ENCODE measurements at places on chromosomes 1 and 21.

DNA sequence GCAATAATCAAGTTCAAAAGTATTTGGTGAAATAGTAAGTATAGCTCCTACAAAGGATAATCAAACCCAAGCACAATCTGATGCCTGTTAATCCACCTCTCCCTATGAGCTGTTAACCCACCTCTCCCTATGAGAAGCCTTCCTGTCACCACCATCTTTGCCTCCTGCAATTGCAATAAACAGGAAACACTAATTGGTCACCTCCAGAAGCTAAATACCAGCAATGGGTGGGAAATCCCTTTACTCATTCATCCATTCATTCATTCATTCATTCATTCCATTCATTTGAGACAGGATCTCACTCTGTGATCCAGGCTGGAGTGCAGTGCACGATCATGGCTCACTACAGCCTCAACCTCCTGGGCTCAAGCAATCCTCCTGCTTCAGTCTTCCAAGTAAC is 132.8 kb downstream of the RERE start:
- no peak for DNase-seq

DNA sequence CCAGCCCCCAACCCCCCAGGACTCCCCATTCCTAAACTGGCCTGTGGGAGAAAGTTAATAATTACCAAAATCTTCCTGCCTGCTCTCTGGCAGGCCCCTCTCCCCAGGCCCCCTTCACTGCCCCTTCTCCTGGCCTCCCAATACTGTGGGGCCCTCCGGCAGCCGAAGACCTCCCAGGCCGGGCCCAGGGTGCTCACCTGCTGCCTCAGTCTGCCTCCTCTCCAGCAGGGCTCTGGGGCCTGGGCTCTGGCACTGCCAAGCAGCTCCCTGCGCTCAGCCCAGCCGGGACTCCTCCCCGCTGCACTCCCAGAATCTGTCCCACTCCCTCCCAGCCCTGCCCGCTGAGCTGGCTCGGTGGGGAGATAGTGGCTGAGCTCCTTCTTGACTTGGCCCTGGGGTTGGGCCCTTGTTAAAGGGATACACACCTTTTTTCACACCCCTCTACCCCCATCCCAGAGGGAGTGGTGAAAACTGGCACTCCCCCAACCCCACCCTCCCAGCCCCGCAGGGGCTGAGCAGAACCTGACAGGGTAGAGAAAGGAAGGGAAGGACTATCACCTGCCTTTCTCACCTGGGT is at the start of gene S100A16:
Gene S100A16 (minus strand): TSS at position 383 of the 577 bp plus-strand sequence. CDS start 4,986 bp downstream, outside the sequence.
- DNase-seq, result no peak

GRCh38 chr21:42690586-42690985 is 37.2 kb downstream of the PDE9A start:
- DNase-seq, result no peak

DNA sequence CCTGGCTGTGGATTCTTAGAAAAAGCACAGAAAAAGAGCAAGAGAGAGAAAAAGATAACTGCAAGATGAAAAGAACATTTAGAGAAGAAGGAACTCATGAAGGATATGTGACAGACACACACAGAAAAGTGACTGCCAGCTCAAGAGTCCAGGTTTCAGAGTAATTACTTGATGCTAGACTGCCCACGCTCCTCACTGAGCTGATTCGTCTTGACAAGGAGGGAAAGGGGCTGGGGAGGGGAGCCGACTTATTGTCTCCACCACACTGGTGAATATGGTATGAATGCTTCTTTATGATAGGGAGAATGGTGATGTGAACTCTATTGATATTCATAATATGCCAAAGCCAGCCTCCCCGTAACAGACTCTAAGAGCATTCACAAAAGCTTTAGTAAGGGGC is 140.4 kb downstream of the BRINP2 start:
- DNase-seq, result no peak

DNA sequence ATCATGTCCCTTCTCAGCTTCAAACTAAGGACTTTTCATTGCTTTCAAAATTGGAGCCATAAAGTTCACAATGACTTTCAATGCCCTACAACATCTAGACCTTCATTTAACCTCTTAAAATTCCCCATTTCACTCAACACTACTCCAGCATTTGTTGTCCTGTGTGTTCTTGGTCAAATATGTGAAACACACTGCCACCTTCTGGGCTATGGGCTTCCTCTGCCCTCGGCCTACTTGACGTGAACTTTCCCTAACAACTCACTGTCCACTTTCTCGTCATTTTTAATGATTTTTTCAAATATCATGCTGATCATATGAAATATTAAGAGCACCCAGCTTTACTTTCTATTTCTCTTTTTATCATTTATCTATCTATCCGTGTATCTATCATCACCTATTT is 2018.4 kb downstream of the NCAM2 start:
- DNase-seq, result no peak

DNA sequence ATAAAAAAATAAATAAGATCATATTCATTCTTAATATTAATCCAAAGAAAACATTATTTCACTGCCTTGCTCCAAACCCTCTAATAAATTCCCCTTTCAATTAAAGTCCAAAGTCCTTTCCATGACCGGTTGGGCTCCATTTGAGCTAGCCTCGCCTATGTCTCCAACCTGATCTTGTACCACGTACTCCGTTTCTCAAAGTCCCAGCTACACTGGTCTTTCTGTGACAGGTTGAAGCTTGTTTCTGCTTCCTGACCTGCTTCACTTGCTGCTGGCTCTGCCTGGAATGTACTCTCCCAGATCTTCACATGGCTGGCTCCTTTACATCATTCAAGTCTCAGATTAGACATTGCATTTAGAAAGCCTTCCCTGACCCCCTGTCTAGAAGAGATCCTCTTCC is 16.4 kb downstream of the RPL5 start:
- no peak for DNase-seq

- no peak for DNase-seq
Observed at GRCh38 chr21:38819719-38820159, 14.0 kb downstream of the ETS2 start.

DNA sequence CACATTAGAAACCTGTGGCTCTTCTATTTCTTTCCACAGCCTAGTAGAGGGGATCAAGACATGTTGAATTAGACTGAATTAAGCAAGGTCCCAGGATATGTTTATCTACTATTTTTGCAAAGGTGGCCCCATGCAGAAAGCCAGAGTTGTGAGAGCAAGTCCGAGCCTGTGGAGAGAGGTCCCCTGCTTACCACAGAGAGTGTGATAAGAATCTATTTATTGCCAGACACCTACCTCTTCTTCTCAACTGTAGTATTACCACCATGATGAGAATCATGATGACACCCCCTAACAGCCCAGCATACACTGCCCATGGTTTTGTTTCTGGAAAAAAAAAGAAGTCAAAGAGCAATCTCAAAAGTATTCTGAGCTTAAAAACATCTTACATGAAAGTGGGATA is 23.0 kb downstream of the SLAMF1 start:
- no peak for DNase-seq

- no peak for DNase-seq
Observed at GRCh38 chr1:29757866-29758780, 521.8 kb downstream of the PTPRU start.

GRCh38 chr1:193614817-193615216 is 428.4 kb upstream of the B3GALT2 start:
- DNase-seq, result no peak

DNA sequence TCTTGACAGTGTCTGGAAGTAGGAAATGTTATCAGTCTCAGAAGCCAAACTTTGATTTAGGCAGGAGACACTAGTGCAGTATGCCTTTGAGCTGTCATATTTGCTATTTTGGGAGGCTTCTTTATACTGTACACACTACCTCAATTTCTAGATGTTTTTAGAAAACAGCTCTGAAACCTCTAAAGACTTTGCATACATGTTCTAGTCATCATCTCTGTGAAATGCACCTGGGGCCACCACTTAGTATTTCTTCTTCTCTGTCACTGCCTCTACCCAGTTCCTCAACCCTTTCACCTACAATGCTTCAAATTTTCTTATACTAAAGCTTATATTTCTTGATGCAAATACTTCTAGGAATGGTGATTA is 29.1 kb upstream of the PLA2G4A start:
- DNase-seq, result no peak
